ENCODE measurements at places on chromosomes 13 and 19. TPM values are rescaled to one million over a fixed set of nuclear protein-coding genes. Genes with fewer than 3 reads are reported as not detected.

The KLK14 gene
- not detected for total RNA-seq

The HSD17B14 gene
- 3.6 TPM for total RNA-seq

The PRKD2 gene
- 9.7 TPM for total RNA-seq

The ZNF256 gene
- total RNA-seq: 2.5 TPM

The LSR gene
- not detected for total RNA-seq

The AP1M1 gene
- total RNA-seq: 7.8 TPM

The C19orf85 gene
- total RNA-seq: not detected

The KLK3 gene
- not detected for total RNA-seq

The SLC6A16 gene
- total RNA-seq: not detected

The PSG3 gene
- not detected for total RNA-seq

The SKA3 gene
- total RNA-seq: 24.0 TPM

The AMER2 gene
- total RNA-seq: not detected

The ZNF835 gene
- total RNA-seq: not detected

The FGF14 gene
- total RNA-seq: 1.4 TPM

The KCNK6 gene
- 3.7 TPM for total RNA-seq

The C2CD4C gene
- total RNA-seq: not detected

The APOC4 gene
- total RNA-seq: not detected

The UQCRFS1 gene
- 46.4 TPM for total RNA-seq

The APC2 gene
- 0.27 TPM for total RNA-seq

The BCAM gene
- total RNA-seq: 24.2 TPM

The CDK8 gene
- 13.6 TPM for total RNA-seq
